ENCODE measurements at places on chromosomes 3 and 15. TPM values are rescaled to one million over a fixed set of nuclear protein-coding genes. Genes with fewer than 3 reads are reported as not detected.

Gene VGLL3
- polyA plus RNA-seq, result 0.65 TPM

DNA sequence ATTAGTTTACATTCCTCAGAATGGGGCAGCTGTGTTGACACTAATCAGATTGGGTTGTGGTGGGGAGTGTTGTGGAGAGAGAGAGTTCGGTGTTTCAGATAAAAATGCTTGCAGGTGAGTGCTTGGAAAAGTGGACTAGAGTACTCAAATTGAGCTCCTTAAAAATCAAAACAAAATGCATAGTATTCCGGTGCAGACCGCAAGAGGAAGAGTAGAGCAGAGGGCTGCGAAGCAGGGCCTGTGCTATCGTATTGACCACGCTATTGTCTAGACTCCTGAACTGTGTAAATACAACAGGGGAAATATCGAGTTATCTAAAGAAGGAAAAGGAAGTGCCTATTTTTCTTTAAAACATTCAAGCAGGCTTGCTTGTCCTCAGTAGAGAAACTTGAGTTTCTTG, 159.5 kb downstream of the TP63 start:
- no peak for DNase-seq

GRCh38 chr3:88040529-88040928, 18.3 kb downstream of the CGGBP1 start:
- no peak for DNase-seq

GRCh38 chr15:45871121-45871855, 236.5 kb downstream of the SQOR start:
- DNase-seq, result no peak

DNA sequence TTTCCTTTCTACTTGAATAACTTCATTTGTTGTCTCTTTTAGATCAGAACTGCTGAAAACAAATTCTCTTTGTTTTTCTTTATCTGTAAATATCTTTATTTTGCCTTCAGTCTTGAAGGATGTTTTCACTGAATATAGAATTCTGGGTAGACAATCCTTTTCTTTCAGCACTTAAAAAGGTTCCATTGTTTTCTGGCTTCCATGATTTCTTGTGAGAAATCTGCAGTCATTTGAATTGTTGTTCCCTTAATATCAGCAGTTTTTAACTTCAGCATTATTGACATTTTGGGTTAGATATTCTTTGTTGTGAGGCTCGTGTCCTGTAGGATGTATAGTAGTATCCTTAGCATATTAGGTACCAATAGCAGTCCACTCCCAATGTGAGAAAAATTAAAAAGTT, 65.8 kb downstream of the SV2B start:
- DNase-seq, result no peak

Gene SEMA3G
- 11.4 TPM for polyA plus RNA-seq

Gene FAM43A
- 7.5 TPM for polyA plus RNA-seq

Gene SEMA6D
- 2.8 TPM for polyA plus RNA-seq

DNA sequence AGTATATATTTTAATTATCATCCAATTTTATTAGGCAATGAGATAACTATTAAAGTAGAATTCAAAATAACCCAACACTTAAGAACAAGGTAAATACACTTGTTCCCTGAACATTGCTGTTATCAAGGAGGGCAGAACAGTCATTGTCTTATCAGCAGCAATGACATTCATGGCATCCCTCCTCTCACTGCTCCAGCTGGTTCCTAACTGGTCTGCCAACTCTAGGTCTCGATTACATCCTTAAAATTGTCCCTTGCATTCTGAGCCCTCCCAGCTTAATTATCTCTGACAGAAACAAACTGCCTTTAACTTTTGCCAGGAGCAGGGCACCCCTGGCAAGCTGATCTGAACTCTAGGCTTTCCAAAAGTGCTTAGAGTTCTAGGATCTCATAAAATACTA, 14.0 kb upstream of the DYNC1LI1 start:
- DNase-seq, result peak; percentile 40

DNA sequence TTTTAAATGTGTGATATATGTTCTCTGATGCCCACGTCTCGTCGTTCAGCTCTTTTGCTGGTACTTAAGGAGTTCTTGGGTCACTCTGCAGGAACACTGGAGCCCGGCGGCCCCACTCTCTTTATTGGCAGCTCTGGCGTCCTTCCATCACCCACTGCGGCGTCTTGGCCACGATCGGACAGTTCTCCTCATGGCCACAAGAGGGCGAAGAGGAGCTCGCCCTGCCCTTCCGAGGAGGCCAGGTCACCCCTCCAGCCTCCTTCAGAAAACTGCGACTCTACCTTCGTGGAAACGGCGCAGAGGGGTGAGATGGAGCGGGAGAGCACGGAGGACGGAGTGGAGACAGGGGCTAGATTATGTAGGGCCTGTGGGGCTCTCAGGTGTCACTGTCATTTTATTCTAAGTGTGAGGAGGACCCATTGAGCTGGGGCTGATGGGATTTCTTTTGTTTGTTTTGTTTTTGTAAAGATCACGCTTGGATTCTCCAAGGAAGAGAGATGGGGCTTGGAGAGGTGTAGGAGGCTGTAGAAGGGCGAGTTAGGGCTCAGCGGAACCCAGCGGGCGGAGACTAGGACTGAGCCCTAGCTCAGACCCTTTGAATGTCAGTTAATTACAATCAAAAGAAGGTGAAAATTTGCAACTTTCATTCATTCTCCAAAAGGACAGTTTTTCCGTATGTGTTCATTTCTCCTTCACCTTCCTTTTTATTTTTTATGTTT, 28.0 kb upstream of the GABRA5 start:
- DNase-seq, result no peak

Gene CPNE4
- polyA plus RNA-seq, result 22.2 TPM

DNA sequence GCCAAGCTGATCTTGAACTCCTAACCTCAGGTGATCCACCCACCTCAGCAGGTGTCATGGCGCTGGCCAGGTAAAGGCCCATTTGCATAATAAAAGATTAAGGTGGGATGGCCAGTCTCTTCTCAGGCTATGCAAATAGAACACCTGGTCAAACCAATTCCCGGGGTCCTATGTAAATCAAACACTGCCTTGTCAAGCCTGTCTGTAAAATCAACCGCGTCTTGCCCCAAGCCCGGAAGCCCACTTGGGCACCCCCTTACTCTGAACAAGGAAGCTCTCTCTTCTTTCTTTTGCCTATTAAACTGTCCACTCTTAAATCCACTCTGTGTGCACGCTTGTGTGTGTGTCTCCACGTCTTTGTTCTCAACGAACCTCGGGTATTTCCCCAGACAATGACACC, 13.0 kb upstream of the POC1A start:
- no peak for DNase-seq

GRCh38 chr15:83943849-83944404, 290.0 kb downstream of the ADAMTSL3 start:
- no peak for DNase-seq

DNA sequence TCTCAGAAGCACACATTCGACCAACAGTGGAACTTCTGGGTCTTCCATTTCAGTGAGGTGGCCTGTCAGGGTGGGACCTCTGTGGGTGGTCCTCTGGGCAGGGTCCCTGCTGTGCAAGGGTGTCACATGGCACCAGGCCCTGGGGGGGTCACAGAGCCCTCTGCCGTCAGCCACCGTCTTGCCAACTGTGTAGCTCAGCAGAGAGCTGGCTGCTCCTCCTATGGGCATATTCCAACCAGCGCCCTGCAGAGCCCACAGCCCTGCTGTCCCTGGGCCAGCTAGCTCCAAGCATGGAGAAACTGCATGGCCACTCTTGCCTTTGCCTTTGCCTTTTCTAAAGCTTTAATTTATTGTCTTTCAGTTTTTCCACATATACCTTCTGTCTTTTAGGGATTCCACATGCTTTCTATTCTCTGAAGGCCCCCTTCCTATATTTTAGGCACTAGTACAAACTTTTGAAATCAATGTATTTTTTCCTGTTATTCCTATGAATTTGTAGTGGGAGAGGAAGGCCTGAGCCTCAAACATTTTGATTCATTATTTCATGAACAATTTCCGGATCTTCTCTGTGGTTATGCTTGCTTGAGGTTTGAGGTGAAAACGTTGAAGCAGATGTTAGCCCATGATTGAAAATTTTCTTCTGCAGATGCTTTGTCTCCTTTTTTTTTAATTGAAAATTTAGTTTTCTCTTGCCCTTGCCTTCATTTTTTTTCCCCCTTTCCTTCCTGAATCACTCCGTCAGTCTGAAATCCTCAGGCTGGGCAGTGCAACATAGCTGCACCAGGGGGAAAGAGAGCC, 11.7 kb downstream of the IQCF1 start:
- no peak for DNase-seq

GRCh38 chr3:13808550-13808949, 71.3 kb downstream of the WNT7A start:
- DNase-seq, result no peak

- DNase-seq, result no peak
These were observed 8.5 kb downstream of the CCDC9B start for GRCh38 chr15:40332113-40332781.

GRCh38 chr3:168048414-168049330, 47.1 kb downstream of the GOLIM4 start:
- no peak for DNase-seq

DNA sequence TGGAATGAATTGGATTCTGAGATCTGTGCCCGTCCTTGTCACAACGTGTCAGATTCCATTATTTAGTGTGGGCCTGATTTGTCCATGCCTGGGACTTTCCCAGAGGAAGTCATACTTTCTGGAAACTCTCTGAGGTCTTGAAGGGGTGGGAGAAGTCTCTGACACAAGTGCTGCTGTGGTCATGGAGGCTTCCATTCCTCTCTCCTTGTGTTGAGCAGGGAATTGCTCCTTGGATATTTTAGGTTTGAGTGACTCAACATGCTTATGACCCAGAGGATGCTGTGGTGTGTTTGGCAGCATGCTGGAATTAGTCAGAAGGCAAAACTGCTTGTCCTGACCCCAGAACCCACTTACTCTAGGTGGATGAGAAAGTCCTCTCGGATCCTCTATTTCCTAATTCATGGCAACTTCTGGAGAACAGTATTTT, 132.1 kb downstream of the LPP start:
- DNase-seq, result peak; percentile 37

DNA sequence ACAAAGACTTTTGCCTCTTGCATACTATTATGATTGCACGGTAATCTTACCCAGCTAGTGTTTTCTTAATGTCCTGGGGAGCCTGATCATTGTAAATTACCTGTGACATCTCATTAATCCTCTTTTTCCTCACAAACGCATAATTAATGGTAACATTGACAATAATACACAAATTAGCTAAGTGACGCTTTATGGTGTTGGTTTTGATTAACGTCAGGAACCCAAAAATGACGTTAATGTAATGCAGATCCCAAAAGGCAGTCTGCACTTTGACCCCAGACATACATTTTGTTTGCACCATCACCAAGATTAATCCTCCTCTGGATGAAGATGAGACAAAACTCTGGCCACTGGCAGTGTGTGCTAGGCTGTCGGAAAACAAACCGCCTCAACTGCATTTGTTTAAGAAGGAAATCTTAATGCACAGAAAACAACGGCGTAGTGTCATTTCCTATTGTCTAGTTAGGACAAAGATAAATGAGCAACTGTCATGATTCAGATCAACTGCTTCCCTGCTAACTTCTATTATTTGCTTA, 83.9 kb upstream of the CDIN1 start:
- DNase-seq, result no peak

DNA sequence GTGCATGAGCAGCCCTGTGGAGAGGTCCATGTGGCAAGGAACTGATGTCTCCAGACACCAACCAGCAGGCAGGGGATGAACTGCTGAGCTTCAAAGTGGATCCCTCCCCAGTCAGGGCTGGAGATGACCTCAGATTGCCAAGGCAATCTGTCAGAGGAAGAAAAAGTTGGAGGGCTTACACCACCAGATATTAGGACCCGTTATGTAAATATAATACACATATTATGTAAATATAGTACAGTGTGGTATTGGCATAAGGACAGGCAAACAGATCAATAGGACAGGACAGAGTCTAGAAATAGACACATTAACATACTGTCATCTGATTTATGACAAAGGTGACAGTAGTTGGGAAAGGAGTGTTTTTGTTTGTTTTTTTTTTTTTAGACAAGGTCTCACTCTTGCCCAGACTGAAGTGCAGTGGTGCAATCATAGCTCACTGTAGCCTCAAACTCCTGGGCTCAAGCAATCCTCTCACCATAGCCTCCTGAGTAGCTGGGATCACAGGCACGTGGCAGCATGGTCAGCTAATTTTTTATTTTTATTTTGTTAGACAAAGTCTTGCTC, 18.0 kb upstream of the RAB7A start:
- DNase-seq, result no peak

GRCh38 chr3:132870541-132870940, 148.3 kb upstream of the NPHP3 start:
- no peak for DNase-seq

Gene CPB1
- 0.08 TPM for polyA plus RNA-seq

GRCh38 chr15:29031502-29032228, 145.9 kb downstream of the APBA2 start:
- DNase-seq, result no peak

Gene AMT
- polyA plus RNA-seq, result 3.5 TPM

- no peak for DNase-seq
These were observed 34.4 kb upstream of the TNIK start for GRCh38 chr3:171494457-171495109.

- DNase-seq, result no peak
These were observed 36.7 kb downstream of the POC1A start for GRCh38 chr3:52117537-52117936.

DNA sequence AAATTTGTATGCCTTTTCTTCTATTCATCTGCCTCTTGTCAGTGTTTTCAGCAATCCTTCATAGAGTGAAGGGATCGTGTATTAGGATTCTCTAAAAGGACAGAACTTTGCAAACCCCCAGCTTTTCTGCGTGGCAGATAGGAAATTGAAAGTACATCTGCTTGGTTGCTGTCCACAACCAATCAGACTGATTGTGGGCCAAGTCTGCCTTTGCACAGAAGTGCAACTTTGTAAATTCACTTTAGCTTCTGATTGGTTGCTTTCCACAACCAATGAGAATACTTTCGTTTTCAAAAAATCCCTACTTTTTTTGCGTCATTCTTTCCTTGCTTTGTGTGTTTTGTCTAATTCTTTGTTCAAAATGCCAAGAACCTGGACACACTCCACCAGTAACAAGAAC, 847.4 kb downstream of the FHIT start:
- DNase-seq, result no peak

Gene MESP2
- not detected for polyA plus RNA-seq

DNA sequence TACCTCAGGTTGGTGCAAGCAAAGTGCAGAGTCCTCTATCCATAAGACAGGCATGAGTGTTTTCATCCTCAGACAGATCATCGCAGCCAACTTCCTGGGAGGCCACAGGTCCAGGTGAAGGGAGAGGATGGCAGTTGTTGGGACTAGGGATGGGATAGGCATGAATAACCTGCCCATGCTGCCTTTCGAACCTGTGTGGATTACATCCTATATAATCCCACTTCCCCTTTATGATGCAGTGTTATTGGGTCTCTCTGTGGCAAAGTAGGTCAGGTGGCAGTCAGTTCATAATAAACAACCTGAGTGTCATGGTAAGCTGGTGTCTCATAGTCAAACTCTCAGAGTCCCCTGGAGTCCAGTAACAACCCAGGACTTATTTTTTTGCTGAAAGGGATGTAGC, 40.4 kb downstream of the CCR3 start:
- DNase-seq, result no peak
